ENCODE measurements at places on chromosomes 12 and 14.
A peak's percentile ranks its signal among the peaks of the same experiment; 100 is the strongest.

- no peak overlapping the region for H3K4me3 ChIP-seq
- H3K27ac ChIP-seq: no peak overlapping the region
- DNase-seq: no peak
Observed at GRCh38 chr14:82251494-82251893, 717.8 kb upstream of the SEL1L start.

- no peak overlapping the region for H3K4me3 ChIP-seq
- no peaks in the 10 kb centered on the region for H3K27me3 ChIP-seq
- DNase-seq: peak; percentile 39
- peaks cover 14% of the 10 kb centered on the region for H3K36me3 ChIP-seq
- peaks cover 44% of the 10 kb centered on the region for H3K4me1 ChIP-seq
- no peak overlapping the region for H3K27ac ChIP-seq
Observed at GRCh38 chr12:12689647-12690300, 6.2 kb downstream of the GPR19 start.

DNA sequence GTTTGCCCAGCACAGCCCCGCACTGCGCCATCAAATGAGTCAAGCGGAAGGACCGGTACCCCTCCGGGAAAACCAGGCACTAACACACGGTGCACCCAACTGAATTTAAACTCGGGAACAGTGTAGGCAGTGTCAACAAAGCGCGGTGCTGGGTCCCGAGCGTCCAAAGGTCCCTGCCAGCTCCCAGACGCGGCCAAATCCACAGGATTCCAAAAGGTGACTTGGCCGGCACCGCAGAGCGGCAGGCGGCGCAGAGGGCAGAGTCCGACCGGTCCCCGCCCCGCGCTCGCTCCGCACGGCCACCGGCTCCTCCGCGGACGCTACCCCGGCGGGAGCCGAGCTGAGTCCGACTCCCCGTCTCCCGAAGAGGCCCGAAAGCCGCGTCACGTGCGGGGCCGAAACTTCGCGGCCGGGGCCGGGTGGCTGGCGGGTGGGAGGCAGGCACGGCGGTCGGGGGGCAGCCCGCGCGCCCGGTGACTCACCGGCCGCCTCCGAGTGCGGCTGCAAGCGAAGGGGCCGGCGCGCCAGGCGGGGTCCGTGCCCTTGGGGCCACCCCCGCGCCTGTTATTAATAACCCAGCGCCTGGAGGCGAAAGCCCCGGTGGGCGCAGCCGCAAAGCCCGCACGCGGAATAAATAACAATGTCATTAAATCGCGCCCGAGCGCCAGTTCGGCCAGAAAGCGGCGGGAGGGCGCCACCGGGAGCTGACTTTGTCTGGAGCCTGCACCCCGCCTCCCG is 863 bp downstream of the DENND5B start:
- H3K27me3 ChIP-seq: peaks cover 48% of the 10 kb centered on the region
- peak; percentile 43 for DNase-seq
- H3K4me1 ChIP-seq: peaks cover 7% of the 10 kb centered on the region

DNA sequence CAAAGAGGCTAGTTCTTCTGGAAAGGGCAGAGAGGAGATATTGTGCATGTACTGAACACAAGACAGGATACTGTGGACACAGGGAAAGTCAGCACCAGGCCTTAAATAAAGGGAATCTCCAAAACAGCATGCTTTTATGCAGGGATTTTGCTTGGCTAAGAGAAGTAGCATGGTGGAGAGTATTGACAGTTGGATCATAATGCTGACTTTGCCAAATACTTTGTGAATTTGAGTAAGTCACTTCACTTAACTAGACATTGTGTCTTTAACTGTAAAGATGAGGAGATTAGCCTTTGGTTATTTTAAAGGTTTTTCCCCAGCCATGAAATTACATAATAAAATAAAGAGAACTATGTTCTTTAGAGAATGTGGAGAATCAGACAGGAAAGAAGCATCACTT is 24.5 kb downstream of the GALNT8 start:
- H3K27ac ChIP-seq: no peak overlapping the region
- H3K36me3 ChIP-seq: no peaks in the 10 kb centered on the region
- no peak overlapping the region for H3K4me3 ChIP-seq
- DNase-seq: no peak

- peaks cover 31% of the 10 kb centered on the region for H3K27me3 ChIP-seq
- H3K36me3 ChIP-seq: no peaks in the 10 kb centered on the region
- H3K4me3 ChIP-seq: no peak overlapping the region
- H3K27ac ChIP-seq: no peak overlapping the region
- no peak for DNase-seq
Observed at GRCh38 chr14:103239751-103240150, 94.3 kb upstream of the EIF5 start.

GRCh38 chr14:88323086-88323522 is at the start of gene KCNK10:
KCNK10 (minus strand) TSS chr14:88323269; CDS start chr14:88322798, 471 bp downstream.
- DNase-seq: no peak
- no peaks in the 10 kb centered on the region for H3K36me3 ChIP-seq
- peaks cover 5% of the 10 kb centered on the region for H3K4me1 ChIP-seq
- H3K4me3 ChIP-seq: peak within 1 kb of the TSS; percentile 46

Data from activated CD4-positive, alpha-beta T cell treated with anti-CD3 and anti-CD28 coated beads for 36 hours (primary cell).